ENCODE measurements at places on chromosomes 2 and 18.

DNA sequence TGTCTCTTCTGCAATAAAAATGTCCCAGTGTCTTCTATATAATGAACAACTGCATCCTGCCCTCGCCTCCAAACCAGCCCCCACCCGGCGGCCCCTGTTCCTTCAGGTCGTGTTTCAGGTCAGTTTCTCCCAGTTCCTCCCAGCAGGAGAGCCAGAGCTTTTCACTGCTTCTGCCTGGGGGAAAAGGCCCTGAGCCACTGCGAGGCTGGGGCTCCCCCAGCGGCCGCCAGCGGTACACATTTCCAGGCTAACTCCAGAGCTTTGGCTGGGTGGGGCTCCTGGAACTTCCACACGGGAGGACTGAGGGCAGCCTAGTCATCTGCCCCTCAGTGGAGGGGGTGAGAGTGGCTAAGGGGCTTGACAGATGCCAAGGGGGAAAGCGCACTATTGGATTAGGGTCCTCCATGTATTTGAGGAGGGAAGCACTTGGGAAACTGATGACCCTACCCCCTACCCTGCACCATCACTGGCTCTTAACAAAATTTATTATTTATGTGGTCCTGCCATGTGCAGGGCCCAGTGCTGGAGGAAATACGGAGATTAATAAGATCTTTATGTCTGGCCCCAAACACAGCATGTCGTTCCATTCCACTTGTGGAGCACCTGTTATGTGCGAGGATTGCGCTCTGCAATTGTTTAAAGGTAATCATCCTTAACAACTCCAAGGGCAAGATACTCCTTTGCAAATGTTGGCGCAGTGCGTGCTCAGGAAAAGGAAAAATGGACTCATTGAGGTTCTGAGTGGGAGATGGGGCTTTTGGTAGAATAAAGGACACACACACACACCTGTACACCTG lies 17.3 kb upstream of the CYS1 start:
- DNase-seq: peak; percentile 14

DNA sequence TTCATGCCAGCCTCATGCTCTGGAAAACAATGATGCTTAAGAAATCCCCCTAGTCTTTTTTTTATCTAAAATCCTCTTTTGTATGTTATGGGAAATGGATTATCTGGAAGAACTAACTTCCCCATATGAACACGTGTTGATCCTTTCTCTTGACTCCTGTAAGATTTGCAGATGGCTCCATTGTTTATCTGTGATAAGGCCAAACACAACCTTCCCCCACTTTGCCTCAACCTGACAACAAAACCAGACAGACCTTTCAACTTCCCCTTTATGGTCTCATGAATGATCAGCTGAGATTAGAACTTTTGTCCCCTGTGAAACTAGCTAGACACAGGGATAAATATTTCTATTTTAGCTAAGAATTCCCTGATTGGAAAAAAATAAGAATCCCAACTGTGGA lies 828.0 kb upstream of the CDH2 start:
- no peak for DNase-seq

GRCh38 chr2:222336442-222336841 lies 37.6 kb upstream of the PAX3 start:
- no peak for DNase-seq

GRCh38 chr18:74277296-74277695 lies 14.5 kb downstream of the CYB5A start:
- DNase-seq: no peak

DNA sequence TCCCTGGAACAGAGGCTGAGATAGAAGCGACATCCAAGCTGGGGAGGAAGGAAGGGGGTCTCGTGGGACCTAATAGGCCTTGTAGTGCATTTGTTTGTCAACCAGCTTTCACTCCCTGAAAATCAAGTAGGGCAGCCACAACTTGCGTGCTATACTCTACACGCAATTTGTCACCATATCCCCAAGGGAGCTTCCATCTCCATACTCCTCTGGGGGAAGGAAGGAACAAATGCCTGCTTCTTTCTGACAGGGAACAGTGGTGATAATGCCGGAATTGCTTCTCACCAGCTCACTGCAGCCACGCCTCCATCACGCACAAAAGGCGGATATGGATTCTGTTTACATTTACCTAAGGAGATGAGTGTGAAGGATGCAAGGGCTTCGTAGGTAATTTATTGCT lies 213.4 kb downstream of the TMEM163 start:
- no peak for DNase-seq

GRCh38 chr2:235754357-235755207 lies 260.7 kb downstream of the AGAP1 start:
- DNase-seq: no peak

DNA sequence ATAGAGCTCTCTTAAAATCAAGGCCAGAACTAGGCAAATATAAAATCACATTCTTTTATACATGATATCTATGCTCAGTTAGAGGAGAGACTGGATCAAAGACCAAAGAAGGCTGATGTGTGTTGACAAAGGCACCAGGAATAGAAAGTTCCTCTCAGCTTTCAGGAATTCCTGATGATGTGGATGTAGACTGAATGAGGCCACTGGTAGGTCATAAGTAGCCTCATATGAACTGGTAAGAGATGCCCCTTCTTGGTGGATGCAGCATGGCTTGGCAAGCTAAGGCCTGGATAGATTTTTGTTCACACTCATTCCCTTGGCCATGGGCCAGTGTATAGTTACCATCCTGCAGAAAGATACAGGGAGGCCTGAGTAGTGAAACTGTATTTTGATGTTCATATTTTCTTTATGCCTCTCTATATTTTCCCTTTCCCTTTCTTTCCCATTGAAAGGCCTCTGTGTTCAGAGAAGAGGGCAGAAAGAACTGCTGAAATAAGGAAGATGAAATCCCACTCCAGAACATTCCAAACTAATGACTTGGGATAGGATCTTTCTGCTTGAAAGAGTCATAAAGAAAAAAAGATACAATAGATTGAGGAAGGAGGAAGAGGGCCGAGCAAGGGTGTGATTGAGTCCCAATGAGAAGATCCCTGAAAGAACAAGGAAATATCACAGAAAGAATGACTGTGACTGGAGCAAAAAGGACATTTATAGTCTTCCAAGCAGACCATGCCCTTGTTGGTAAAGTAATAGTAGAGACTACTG lies 2182.7 kb upstream of the PIK3C3 start:
- DNase-seq: no peak

GRCh38 chr2:104755026-104755878 lies 98.7 kb upstream of the POU3F3 start:
- DNase-seq: no peak

GRCh38 chr2:233940376-233941276 lies 23.5 kb downstream of the TRPM8 start:
- no peak for DNase-seq

GRCh38 chr2:140248623-140249022 lies 1468.4 kb upstream of the NXPH2 start:
- DNase-seq: no peak

DNA sequence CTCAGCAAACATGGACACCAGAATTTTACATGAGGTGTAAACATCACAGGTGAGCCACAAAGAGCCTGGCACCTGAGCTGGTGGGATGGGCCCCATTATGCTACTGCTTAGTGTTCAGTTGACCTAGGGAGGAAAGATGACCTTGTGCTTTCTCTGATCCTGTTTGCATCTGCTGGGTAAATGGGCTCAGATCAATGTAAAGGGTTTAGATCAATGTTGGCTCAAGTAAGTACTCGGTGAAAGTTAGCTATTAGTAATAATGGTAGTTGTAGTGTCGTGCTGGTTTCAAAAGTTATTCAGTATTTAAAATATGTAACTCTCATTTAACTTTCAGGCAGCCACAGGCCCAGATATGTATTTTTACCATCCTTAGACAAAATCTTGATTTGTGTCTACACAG lies 19.8 kb downstream of the ABHD3 start:
- no peak for DNase-seq

DNA sequence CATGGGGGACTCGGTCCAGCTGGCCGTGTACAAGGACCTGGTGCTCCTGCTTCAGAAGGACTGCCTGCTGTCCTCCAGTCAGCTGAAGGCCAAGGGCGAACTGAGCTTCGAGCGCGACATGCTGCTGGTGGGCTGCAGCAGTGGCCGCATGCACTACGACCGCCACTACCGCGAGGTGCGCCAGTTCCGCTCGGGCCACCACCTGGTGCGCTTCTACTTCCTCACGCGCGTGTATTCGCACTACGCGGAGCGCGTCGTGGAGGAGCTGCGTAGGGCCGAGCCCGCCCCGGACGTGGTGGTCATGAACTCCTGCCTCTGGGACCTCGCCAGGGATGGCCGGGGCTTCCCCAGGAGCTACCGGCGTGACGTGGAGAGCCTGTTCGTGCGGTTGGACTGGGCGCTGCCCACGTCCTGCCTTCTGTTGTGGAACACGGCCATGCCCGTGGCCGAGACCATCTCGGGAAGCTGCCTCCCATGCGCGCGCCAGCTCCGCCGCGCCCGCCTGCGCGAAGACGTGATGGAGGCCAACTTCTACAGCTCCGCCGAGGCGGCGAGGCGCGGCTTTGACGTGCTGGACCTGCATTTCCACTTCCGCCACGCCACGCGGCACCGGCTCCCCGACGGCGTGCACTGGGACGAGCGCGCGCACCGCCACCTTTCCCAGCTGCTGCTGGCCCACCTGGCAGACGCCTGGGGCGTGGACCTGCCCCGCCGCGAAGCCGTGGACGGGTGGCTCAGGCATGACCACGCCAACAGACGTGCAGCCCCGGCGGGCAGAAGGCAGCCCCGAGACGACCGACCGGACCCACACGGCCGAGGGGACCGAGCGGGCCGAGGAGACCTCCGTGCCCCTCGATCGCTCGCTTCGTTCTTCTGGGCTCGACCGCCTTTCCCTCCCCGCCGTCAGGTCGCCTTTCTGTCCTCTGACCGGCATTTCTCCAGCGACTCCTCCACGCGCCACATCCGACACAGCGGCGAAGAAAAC lies 293.9 kb upstream of the ERBB4 start:
- DNase-seq: no peak

DNA sequence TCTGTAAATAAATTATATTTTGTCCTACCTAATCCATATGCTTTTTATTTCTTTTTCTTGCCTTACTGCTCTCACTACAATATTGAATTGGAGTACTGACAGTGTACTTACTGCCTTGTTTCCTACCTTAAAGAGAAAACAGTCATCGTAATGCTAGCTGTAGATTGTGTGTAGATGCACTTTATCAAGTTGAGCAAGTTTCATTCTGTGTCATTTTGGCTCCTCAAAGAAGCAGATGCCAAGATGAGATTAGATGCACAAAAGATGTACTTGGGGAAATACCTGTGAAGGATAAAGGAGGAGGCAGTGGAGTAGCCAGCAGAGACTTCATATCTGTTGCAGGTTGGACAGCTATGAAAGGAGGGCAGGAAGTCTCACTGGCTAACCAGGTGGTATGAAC lies 145.5 kb downstream of the FTCDNL1 start:
- no peak for DNase-seq

- no peak for DNase-seq
Measured at GRCh38 chr2:172261292-172261691, 158.6 kb upstream of the DLX2 start.

DNA sequence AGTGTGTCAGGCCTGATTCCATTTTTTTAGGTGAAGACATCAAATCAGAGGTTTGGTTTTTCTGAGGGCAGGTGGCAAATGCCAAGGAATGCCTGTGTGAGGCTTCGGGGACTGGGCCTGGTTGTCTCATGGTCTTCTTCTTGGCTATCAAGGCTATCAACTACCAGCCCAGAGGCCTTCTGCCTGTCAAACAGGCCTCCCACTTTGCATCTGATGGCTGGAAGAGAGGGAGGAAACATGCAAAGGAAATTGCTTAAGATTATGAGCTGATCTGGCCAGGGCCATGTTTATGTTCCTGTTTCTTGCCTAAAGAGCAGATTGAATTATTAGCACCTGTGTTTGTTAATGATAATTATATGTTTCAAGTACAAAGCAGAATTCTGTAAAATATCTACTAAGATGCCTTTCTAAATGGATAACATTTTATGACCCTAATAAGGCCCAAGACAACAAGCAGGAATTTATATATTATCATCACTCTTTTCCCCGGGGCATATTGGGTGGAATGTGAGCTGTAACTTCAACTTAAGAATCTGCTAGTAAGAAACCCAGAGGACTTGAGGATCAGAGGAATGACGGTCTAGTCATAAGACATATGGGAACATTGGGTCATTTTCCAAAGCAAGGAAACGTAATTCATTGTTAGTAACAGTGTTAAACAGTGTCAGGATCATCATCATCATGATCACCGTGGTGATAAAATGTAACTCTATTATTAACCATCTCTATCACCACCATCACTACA lies 123.2 kb downstream of the LYPD6B start:
- DNase-seq: no peak

DNA sequence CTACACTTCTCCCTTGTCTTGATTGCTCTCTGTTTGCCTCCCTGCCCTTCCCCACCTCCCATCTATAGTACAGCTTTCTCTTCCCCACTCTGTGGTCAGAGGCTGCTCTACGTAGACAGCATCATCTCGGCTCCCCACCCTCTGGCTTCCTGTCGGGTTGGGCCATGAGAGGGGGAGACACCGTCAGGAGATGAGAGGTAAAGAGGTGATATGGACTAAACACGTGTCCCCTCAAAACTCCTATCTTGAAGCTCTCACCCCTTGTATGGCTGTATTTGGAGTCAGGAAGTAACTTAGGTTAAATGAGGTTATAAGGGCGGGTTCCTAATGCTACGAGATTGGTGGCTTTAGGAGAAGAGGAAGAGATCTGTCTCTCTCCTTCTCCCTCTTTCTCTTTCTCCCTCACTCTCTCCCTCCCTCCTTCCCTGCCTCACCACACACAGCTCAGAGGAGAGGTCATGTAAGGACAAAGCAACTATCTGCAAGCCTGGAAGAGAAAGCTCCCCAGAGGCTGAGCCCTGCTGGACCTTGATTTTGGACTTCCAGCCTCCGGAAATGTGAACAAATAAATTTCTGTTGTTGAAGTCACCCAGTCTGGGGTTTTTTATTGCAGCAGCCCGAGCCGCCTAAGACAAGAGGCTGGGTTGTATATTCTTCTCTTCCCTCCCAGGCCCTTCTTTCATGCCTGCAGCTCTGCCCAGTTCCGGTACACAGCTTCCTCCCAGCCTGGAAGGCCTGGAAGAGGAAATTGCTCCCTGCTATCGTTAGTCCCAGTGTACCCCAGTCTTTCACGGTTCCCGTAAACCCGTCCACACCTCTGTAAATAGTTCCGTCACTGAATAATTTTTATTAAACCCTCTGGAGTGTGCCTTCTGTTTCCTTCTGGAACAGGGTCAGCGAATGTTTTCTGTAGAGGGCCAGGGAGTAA lies 138.0 kb downstream of the AKAIN1 start:
- no peak for DNase-seq

GRCh38 chr2:2413525-2413924 lies 82.5 kb upstream of the MYT1L start:
- no peak for DNase-seq

All from activated effector memory CD4-positive, alpha-beta T cell treated with Interleukin-2 at 50 U/mL for 16 hours (primary cell).